Aorta (tissue), 5 donors: ENCODE measurements at places on chromosomes 1 and 21.
A peak's percentile ranks its signal among the peaks of the same experiment; 100 is the strongest.

GRCh38 chr1:166390366-166391033 is 223.7 kb upstream of the FAM78B start:
- no peak for DNase-seq

GRCh38 chr1:197838836-197839235 is 63.6 kb upstream of the DENND1B start:
- DNase-seq: no peak

- DNase-seq: no peak
Measured at GRCh38 chr1:180997843-180998504, 24.7 kb downstream of the STX6 start.

GRCh38 chr1:88990426-88990825 is 2.0 kb downstream of the KYAT3 start:
- no peak for DNase-seq

GRCh38 chr1:167984886-167985489 is 48.1 kb upstream of the MPC2 start:
- DNase-seq: no peak

DNA sequence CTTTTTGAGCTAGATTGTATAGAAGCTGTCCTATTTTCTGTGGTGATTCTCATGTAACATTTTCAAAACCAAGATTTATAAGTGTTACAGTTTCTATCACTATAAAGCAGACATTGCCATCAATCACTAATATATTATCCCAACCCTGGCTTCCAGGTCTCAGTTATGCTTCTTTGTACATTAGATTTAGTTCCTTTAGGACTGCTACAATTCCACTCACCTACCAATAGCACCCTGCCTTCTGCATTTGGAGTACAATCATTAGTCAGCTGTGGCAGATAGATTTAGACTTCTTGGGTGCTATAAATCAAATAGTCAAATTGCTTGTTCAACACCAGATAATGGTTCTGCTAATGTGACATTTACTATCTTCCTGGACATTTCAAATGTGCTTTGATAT is 281.6 kb downstream of the BRINP3 start:
- DNase-seq: no peak

DNA sequence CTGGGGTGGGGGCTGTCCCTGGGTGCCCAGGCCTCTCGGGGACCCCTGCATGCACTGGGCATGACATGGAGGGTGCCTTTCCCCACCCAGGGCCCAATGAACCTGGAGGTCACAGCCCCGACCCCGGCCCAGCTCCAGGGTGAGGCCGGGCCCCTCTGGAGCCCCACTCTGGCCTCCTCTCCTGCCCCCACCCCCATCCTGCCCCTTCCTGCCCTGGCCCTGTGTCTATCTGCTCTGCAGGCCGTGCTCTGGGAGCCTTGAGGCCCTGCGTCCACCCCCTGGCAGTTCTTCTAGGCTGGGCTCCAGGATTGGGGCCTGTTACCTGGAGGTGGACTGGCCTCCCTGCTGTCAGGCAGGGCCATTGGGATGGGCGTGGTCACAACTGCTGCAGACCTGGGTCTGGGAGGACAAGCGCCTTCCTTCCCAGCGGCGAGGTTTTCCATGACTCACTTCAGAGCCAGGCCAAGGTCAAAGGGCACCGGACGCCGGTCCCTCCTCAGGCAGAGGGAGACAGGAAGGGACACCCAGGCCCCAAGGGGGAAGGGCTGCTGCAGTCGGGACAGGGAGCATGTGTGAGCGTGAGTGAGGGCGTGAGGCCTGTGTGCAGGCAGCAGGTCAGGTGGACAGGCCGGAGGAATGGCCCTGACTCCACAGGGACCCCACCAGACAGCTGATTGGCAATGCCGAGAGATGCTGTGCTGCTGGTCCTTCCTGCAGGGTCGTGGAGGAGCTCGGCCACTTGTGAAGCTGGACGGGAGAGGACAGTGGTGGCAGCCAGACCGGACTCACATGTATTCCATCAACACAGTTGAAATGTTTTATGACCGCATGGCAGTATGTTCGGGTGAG is 31.1 kb upstream of the POFUT2 start:
- DNase-seq: peak; percentile 91

GRCh38 chr21:33661146-33661545 is 18.8 kb downstream of the ITSN1 start:
- DNase-seq: no peak

GRCh38 chr1:8083739-8084484 is 57.8 kb upstream of the ERRFI1 start:
- DNase-seq: no peak

GRCh38 chr1:236128646-236129178 is 13.6 kb upstream of the GPR137B start:
- no peak for DNase-seq

- peak; percentile 87 for DNase-seq
Measured at GRCh38 chr1:40802078-40802741, 18.6 kb downstream of the KCNQ4 start.

- no peak for DNase-seq
Measured at GRCh38 chr1:108071601-108072000, 106.6 kb upstream of the VAV3 start.

GRCh38 chr1:67894981-67895735 is 61.9 kb upstream of the GNG12 start:
- no peak for DNase-seq
